ENCODE measurements at places on chromosomes 2 and 18.

GRCh38 chr2:230457073-230457768 is 41.2 kb downstream of the SP100 start:
- no peak for DNase-seq

DNA sequence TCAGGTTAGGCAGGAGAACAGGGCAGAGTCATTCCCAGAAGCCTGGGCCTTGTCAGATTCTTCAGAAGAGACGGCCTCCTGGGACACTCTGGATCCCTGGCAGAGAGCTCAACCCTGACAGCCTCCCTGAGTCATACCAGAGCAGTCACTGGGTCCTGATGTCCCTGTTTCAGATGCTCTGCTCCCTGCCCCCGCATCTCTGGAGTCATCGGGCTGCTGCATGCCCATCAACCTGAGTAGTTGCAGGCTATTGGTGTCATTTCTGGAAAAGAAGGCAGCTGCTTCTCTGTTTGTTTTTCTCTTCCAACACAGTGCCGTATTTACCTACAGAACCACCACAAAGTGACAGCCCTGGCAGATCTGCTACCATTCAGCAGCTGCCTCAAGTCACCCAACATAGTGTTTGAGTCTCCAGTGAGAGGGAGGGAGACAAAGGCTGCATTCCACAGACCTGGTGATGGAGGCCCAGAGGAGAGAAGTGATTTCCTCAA is 145.1 kb downstream of the B3GNT2 start:
- no peak for DNase-seq

DNA sequence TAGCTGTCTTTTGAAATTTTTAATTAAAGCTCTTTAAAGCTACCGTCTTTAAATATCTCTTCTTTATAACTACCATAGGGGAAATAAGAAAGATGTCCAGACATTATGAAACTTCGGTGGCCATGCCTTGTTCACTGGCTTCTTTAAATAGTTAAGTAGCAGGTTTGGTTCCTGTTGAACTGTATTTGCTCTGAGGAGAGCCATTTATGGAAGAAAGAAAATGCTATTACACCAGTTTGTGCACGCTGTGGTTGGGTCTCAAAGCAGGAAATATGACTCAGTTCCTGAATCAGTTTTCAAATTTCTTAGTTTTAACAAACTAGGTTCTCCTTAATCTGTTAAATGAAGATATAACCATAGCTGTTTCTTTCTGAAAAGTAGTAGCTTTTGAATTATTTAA is 12.2 kb downstream of the ARPC2 start:
- DNase-seq, result peak; percentile 74

DNA sequence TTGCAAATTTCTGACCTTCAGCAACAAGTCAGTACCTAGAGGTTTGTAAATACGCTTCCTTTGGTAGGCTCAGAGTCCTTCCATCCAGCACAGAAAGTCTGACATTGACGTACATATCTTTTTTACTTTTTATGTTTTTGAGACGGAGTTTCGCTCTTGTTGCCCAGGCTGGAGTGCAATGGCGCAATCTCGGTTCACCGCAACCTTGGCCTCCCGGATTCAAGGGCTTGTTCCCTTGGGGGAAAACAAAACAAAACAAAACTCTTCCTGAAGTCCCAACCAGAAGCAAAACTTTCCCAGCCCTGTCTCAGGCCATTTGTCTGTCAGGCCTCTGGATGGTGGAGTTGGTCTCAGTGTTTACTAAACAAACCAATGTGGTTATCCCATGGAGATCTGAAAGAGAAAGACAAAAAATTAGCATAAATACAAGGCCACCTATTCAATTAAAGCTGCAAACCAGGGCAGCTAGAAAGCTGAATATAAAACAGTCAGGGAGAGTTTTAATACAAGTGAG is 29.6 kb upstream of the ATL2 start:
- DNase-seq, result no peak

DNA sequence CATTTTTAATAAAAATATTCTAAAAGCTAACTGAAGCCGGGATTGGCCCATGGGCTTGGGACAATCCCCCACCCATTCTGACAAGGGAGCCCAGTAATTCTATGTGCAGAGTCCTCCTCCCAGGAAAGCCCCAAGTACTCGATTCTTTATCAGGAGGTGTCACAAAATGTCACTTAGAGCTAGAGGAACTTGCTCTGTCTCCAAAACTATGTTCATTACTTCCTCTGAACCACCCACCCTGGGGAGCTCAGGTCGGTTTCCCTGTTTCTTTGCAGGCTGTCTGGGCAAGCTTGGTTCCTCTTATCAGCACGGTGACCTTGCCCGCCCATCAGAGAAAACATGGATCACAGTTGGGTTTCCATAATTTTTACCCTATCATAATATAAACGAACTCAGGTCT is 430.6 kb upstream of the ID2 start:
- DNase-seq, result peak; percentile 10

DNA sequence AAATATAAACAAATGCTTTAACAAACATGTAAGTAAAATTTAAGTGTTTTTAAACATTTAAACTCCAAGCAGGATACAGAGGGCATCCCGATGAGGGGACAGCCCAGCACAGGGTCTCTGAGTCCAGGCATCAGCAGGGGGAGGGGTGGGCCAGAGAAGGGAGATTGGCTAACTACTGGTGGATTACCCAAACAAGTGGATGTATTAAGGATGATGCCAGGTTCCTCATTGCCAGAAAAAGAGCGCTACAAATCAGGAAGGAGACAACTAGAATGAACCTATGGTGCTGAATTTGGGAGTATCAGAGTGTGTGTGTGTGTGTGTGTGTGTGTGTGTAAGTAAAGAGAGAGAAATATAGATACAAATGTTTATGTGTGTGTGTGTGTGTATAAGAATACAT is 162.0 kb upstream of the RMP24 start:
- DNase-seq, result no peak

DNA sequence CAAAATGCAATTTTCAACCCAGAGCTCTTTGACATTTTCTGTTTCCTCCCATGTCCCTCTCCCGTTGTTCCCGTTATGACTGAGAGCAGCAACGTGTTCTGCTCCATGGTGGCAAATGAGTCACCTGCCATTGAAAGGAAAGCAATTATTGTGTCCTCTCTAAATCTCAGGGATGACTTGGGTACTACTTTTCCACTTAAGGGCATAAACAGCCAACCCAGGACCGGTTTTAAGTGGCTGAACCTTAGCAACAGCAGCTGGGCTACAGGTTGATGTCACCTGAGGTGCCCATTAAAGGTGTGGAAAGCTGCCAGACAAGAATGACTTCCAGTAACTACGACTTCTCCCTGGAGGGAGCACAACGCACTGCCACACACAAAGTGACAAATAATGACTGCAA is 236.8 kb downstream of the NCKAP5 start:
- no peak for DNase-seq

DNA sequence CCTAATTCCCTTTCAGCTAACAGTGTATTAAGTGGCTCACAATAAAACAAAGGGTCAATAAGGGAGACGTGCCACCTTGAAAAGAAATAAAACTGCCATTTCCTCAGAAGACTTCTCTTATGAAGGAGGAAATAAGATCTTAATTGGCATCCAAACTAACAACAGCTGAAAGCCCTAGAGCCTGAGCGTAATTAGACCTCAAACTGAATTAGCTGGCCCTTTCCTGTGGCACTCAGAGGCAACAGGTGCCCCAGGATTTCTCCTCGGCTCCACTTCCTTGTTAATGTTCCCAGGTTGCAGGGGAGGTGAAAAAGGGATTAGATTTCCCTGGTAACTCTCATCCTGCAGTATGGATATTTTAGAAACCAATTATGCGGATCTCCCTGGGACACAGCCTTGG is 804.3 kb downstream of the DCDC2C start:
- no peak for DNase-seq

DNA sequence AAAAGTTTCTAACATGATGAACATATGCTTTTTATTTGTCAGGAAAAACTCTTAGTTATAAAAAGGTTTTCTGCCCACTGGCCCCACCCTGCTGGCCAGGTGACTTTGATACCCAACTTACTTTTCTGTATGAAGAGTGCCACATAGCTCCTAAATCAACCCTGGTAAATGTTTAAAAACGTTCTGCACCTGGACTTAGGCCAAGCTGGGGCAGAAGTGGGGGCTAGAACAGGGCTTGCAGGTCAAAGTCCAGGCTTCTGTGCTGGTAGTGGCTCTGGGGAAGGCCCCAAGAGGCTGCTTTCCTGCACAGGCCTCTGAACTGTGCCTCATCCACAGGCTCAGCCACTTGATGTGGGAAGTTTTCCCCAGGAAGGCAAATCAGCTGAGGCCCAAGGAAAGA is 171.7 kb downstream of the ANKRD30B start:
- no peak for DNase-seq

DNA sequence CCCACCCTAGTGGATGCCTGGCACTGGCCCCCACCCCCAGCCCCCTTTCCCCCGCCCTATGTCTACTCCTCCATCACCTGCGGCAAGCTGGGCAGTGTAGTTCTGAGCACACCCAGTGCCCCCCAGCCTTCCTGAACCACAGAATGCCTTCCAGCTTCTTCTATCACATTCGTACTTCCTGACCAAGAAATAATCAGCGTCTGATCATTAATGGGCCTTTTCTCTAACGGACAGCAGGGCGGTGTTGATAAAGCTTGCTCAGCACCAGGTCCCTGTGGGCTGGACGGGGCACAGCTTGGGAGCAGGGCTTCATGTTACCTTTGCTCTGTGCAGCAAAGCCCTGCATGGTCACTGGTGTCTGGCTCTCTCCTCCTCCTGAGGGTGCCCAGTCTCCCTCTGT is 15.4 kb downstream of the UXS1 start:
- no peak for DNase-seq

DNA sequence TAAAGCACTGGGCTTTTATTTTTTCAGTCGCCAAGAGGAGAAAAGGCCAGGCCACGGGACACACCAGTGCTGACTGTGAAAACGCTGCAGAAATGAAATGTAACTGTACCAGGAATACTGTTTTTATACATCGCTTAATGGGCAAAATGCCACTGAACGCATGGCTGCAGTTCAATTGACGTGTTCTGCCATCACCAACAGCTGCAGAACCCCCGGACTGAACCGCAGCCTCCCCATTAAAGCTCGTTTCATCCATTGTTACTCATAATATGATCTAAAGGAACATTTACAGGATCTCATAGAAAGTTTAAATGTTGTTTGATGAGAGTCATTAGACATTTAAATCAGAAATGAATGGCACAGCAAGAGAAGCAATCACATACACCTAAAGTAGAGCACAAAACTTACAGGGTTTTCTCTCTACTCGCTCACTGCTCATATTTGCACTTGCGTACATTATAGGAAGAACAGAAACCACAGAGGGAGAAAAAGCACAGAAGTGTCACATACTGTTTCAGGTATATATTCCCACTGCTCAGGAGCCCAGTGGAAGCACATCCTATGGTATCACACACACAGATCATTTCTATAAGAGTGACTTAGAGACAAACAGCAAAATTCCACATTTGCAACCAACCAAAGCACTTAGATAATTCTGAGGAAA is 35.3 kb downstream of the TCF4 start:
- DNase-seq, result no peak

GRCh38 chr18:78960709-78961108 is 18.9 kb upstream of the SALL3 start:
- DNase-seq, result no peak

- DNase-seq, result no peak
Measured at GRCh38 chr2:73020657-73021370, 50.7 kb downstream of the SFXN5 start.

DNA sequence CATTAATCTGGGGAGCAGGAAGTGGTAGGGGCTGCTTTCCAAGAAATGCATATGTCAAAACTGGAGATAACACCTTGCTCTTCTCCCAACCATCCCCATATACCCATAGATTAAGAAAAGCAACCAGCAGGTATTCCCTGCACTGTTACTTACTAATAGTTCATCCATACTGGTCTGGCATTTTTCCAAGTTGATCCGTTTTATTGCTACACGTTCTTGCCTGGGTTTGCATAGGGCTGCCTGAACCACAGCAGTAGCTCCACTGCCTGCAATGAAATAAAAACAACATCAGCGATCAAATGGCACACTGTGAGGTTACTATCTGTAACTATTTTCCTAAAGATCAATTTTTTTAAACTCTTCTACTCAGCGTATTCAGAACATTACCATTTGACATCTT is 65.6 kb downstream of the STK39 start:
- DNase-seq, result no peak

- DNase-seq, result no peak
Measured at GRCh38 chr2:49490710-49491109, 336.4 kb upstream of the FSHR start.

GRCh38 chr2:152571048-152571766 is 146.1 kb downstream of the PRPF40A start:
- DNase-seq, result no peak

DNA sequence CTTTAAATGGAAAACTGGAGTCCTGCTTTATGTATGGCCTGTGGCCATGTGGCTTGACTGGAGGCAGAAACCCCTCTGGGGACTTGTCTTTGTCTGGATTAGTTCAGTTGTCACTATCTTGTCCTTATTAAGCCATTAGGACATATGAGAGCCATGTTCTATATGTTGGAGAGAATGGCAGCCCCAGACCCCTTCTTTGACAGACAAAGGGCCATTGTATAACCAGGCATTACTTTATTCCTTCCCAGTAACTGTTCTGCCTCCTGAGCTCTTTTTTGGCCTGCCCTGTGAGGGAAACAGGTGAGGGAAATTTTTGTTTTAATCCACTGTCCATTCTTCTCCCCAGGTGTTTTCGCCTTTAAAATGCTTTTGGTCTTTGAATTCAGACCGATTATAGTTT is 43.3 kb downstream of the FSHR start:
- DNase-seq, result no peak

- DNase-seq, result no peak
Measured at GRCh38 chr18:62672600-62672999, 42.7 kb upstream of the PHLPP1 start.

DNA sequence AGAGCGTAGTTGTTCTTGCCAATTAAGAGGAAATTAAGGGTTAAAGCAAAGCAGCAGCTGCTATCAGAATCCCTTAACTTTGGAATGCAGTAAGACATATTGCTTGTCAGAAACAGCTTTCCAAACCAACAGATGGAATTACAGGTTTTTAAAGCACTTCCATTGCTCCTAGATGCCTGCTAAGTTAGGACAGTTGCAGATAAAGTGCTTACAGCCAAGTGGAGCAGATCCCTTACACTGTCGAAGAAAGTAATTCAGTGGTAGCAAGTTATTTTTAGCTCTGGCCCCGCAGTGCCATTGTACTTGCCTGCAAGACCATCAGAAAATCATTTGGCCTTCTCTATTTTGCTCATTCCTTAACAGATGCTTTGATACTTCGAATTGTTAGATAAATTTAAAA is 5.4 kb downstream of the PDK1 start:
- DNase-seq, result no peak

GRCh38 chr2:191122638-191123294 is 28.0 kb downstream of the STAT4 start:
- DNase-seq, result no peak

DNA sequence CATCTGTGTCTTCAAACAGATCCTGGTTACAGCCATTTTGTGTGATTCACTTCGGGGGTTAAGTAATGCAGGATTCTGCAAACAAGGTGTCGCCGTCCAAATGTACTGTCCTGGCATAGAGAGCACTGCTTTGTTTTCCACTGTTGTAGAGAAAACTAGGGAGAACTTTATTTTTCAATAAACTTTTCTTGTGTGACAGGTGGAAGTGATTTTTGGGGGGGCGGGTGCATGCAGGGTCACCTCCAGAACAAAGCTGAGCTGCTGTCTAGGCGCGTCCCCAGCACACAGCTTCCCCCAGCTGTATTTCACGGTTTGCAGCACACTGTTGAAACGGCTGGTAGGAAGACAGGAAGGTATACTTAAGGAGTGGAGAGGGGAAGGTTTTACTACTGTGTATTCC is 200.6 kb downstream of the MGAT5 start:
- DNase-seq, result no peak

All from CD4-positive, alpha-beta T cell treated with Interleukin-17A for 1 hour (primary cell).